ENCODE measurements at places on chromosomes 6 and 20. TPM values are rescaled to one million over a fixed set of nuclear protein-coding genes. Genes with fewer than 3 reads are reported as not detected.
A peak's percentile ranks its signal among the peaks of the same experiment; 100 is the strongest.

RAET1L gene
- total RNA-seq, result not detected

JPH2 gene
- not detected for total RNA-seq

GRCh38 chr6:169247991-169248390, 5.7 kb downstream of the THBS2 start:
- DNase-seq, result no peak
- no peak overlapping the region for H3K4me3 ChIP-seq
- H3K27ac ChIP-seq, result no peak overlapping the region

NT5E gene
- 17.3 TPM for total RNA-seq

DNA sequence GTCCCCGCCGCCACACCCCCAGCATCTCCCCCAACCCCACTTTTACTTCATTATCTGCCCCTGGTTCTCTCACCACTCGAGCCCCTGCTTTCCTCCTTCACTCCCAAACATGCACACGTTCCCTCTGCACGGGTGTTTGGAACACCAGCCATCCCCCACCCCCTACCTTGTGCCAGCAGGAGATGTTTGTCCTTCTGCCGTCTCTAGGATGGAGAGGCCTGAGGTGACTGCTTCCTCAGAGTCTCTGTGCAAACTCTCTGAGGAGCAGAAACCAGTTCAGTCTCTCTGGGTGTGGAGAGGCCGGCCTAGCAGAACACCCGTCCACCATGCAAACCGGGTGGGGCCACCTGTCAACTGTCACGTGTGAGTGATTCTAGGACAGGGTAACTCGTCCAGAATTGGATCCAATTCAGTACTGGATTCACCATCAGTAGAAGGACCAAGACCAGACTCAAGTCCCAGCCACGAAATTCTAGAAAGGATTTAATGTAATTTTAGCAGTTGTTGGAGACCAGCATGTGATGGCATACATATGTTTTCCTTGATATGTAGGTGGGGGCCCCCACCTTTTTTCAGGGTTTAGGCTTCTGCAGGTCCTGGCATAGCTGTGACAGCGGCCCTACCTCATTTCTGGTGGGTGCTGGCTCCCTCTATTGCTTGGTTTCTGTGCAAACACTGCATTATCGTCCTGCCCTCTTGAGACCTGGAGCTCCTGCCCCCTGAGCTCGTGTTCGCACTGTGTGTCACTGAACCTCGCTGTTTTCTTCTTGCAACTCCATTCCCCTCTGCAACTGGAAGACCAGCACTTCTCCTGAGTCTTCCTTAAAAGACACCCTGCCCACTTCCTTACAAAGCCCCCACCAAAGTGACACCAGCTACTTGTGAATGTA, at the start of gene RAET1E:
Gene RAET1E (minus strand): TSS at position 259 of the 890 bp plus-strand sequence. CDS start 7,212 bp downstream, outside the sequence.
- H3K27me3 ChIP-seq, result peaks cover 36% of the 10 kb centered on the region
- peak; percentile 42 for DNase-seq
- H3K4me1 ChIP-seq, result peaks cover 20% of the 10 kb centered on the region

GRCh38 chr6:3765415-3765814, 13.9 kb upstream of the PXDC1 start:
- no peaks in the 10 kb centered on the region for H3K36me3 ChIP-seq
- no peak overlapping the region for H3K27ac ChIP-seq
- H3K27me3 ChIP-seq, result peaks cover 16% of the 10 kb centered on the region
- H3K4me3 ChIP-seq, result no peak overlapping the region

DNA sequence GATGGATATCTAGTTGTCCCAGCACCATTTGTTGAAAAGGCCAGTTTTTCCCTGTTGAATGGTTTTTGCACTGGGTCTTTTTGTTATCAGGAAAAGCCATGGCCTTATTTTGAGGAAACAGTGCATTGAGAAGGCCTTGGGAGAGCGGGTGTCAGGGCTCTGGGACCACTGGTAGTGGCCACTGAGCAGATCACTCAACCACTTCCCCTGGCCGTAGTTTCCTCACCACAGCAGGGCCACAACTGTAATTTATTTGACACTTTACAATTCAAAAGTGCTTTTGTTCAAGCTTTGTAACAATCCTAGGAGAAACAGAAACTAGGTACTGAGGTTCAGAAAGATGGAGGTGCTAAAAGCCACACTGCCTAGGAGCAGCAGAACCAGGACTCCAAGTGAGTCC, 281.8 kb downstream of the GMDS start:
- no peak for DNase-seq
- no peak overlapping the region for H3K4me3 ChIP-seq
- no peak overlapping the region for H3K27ac ChIP-seq
- H3K36me3 ChIP-seq, result peaks cover 5% of the 10 kb centered on the region
- H3K4me1 ChIP-seq, result no peaks in the 10 kb centered on the region

HDAC2 gene
- 62.4 TPM for total RNA-seq

- H3K36me3 ChIP-seq, result no peaks in the 10 kb centered on the region
- no peak overlapping the region for H3K4me3 ChIP-seq
- DNase-seq, result no peak
- no peak overlapping the region for H3K27ac ChIP-seq
- H3K27me3 ChIP-seq, result no peaks in the 10 kb centered on the region
- H3K4me1 ChIP-seq, result no peaks in the 10 kb centered on the region
Observed at GRCh38 chr20:25532015-25532751, 53.1 kb downstream of the NINL start.

DNA sequence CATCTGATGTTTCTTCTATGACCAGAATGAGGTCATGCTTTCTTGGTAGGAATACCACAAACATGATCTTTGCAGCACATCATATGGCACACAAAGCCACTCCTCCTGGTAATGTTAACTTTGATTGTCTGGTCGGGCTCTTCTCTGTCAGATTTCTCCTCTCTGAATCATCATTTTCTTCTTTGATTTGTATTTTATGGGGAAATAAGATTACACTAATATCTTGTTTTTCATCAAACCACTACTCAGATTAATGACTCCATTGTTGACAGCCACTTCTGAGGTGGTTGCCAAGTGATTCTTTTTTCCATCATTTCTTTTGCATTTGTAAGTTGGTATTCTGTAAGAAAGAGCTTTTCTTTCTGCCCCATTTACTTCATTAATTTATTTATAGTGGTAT, 29.5 kb downstream of the TRMT11 start:
- H3K27me3 ChIP-seq, result no peaks in the 10 kb centered on the region
- H3K4me1 ChIP-seq, result peaks cover 7% of the 10 kb centered on the region
- no peak overlapping the region for H3K4me3 ChIP-seq

GRM1 gene
- total RNA-seq, result not detected

- H3K4me3 ChIP-seq, result no peak overlapping the region
- H3K27ac ChIP-seq, result no peak overlapping the region
- peaks cover 17% of the 10 kb centered on the region for H3K27me3 ChIP-seq
Observed at GRCh38 chr6:18016133-18016532, 28.7 kb upstream of the KIF13A start.

Data from activated CD8-positive, alpha-beta memory T cell treated with anti-CD3 and anti-CD28 coated beads, Interleukin-2, amount 10 ng/mL, durations not matched to agents 7 days and 5 days (primary cell).